C1 segment of cervical spinal cord (tissue), 14 donors: ENCODE measurements at places on chromosomes 4 and X.

GRCh38 chrX:30831082-30831481 lies 58.0 kb downstream of the TAB3 start:
- no peak for DNase-seq

DNA sequence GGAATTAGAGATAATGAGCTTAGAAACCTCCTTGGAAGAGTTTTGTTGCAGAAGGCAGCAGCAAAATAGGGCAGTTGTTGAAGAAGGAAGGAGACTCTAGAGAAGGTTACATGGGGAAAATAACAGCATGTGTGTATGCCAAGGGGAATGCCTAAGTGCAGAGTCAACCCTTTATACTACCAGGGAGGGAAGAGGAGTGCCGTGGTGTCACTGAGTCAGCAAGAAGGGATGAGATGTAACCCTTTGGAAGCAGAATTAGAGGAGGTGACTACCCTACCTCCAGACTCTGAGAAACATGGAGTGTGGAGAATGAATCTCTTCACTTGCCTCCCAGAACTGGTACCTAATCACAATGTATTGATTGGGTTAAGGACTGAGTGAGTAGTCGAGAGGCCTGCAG lies 6.7 kb upstream of the GABRE start:
- no peak for DNase-seq

GRCh38 chr4:73068491-73069337 lies 802 bp downstream of the COX18 start:
- no peak for DNase-seq

DNA sequence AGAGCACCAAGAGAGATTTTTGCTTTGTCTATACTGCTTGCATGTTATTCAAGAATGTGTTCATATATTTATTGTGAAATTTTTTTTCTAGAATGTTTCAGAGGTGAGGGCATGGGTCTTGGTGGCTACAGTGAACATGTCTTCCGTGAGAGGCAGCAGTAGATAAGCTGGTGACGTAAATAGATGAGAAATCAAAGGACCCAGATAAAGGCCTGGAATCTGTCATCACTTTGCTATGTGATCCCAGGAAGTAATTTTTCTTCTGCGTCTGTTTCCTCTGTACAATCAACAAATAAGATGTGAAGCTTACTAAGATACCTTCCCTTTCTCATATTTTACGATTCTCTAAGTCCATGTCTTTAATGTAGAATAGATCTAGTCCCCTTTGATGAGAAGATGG lies 129.1 kb downstream of the COL4A6 start:
- DNase-seq = no peak

- no peak for DNase-seq
These were observed 94.7 kb upstream of the CXXC4 start for GRCh38 chr4:104589264-104589868.

- DNase-seq = no peak
These were observed 5.2 kb downstream of the RAB33A start for GRCh38 chrX:130176942-130177341.

- no peak for DNase-seq
These were observed 35.6 kb downstream of the FBXW7 start for GRCh38 chr4:152500275-152500674.

DNA sequence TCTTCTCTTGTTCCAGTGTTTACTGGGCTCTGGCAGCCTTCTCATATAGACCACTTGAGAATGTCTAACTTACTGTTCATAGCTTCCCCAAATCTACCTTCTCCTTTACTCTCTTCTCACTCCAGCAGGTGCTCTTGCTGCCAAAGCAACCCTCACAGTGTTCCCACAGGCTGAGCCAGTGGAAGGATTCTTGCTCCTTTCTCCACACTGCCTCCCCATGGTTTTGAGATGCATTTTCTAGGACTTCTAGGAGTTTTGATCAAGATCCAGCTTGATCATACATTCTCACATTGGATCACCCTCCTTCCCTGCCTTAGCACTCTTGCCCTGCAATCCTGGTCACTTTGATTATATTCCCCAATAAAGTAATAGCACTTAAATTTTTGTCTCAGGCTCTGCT lies 230.8 kb downstream of the TMEM47 start:
- DNase-seq = no peak

- DNase-seq = no peak
These were observed 104.1 kb downstream of the ANOS1 start for GRCh38 chrX:8627796-8628195.

GRCh38 chrX:12423346-12423745 lies 285.1 kb downstream of the FRMPD4 start:
- no peak for DNase-seq

- DNase-seq = no peak
These were observed 15.5 kb downstream of the SLC10A7 start for GRCh38 chr4:146506272-146506671.

DNA sequence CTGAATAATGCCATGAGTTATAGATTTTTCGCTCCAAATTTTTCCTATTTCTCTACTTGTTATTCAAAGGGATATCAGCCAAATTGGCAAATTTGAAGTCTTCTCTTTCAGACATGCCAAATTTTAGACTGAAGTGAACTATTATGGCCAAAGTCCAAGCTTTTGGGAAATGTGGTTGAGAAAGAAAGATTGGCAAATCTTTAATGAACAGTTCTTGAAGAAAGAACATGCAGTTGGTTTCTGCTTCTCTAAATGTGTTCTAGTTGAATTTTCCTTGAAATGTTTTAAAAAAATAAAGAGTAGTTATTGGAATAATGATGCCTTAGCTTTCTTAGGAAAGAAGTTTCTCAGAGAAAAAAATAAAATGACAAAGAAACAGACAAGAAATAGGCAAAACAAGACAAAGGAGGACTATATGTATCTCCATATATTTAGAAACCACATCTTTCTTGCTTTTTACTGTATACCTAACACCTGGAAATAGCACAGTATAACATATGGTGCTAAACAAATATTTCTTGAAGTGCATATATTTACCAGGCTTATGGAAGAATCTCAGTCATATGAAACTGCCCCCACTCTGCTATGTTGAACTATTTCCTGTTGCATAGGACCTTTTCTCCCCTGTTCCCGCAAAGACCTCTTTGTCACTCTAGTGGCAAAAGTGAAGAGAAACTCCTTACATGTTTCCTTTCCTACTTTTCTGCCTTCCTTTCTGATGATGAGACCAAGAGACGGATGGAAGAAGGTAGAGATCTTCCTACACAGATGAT lies 250.0 kb downstream of the ARHGAP24 start:
- DNase-seq = no peak

- DNase-seq = no peak
These were observed 3.8 kb downstream of the ARHGEF38 start for GRCh38 chr4:105556206-105556605.

- DNase-seq = no peak
These were observed 67.1 kb downstream of the CC2D2A start for GRCh38 chr4:15536552-15537499.

DNA sequence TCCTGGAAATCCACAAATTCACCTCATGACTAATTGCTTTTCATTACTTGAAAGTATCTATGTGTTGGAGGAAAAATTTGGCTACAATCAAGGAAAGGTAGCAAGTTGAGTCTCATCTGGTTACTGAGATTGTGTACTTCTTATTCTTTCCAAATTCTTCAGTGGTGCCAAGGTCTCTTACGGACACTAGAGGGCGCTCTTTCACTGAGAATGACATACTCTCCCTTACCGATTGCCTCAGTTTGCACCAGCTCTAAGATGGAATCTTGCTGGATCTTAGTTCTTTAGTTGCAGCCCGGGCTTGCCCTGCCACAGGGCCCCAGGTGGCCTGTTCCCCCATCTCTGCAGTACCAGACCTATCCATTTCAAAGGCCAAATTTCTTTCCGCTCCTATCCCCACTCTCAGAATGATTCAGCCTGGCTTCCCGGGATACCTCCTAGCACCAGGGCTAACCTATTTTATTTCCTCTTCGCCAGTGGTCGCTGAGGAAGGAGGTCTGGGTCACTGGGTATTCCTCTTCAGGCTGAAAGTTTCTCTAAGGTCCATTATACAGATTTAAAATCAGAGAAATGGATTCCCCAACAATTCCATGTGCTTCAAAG lies 24.6 kb upstream of the GPR50 start:
- DNase-seq = no peak

GRCh38 chrX:22063284-22063683 lies 31.2 kb downstream of the PHEX start:
- no peak for DNase-seq

DNA sequence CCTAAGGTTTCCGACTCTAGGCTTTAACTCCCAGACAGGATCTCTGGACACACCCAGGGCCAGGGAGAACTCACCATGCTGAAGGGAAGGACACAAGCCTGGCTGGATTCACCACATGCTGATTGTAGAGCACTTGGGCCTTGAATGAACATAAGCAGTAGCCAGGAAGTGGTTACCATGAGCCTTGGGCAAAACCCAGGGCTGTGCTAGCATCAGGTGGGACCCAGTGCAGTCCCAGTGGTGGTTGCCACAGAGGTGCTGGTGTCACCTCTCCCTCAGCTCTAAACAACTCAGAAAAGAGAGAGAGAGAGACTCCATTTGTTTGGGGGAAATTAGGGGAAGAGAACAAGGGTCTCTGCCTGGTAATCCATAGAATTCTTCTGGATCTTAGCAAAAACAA lies 77.0 kb downstream of the KLHL13 start:
- no peak for DNase-seq

GRCh38 chrX:31433856-31434255 lies 362.0 kb upstream of the FTHL17 start:
- no peak for DNase-seq

- DNase-seq = no peak
These were observed 26.3 kb downstream of the SORCS2 start for GRCh38 chr4:7218686-7219085.

DNA sequence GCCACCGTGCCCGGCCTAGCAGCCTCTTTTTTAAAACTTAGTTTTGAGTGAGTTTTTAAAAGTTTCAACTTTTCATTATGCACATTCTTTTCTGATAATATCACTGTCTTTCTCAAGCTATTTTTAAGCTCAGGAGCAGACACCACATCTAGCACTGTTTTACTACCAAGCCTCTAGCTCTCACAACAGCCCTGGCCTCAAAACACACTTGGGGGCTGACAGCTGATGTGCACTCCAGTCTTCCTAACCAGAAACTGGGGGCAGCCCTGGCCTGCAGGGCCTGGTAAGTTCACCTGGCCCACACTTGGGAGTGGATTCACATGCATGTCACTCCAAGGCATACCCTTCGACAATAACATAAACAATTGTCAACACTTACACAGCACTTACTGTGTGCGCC lies 34.0 kb downstream of the CENPU start:
- no peak for DNase-seq

DNA sequence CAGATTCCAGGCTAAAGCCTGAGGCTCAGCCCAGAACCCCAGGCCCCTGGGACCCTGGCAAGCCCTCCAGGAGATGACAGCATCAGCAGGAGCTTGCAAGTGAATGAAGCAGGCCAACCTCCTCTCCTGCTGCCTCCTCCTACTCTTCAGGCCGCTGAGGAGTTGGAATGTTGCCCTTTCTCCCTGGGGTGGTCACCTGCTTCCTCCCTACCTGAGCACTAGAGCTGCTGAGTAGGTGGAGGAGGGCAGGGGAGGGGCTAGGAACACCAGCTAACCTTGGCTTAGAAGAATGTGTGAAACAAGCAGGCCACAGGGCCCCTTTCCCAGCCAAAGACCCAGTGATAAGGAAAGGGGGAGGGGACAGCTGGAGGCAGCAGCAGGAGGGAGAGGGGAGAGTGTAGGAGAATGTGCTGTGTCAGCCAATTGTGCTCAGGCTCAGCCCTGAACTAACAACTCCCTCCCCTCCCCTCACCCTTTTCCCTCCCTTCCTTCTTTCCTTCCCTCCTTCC lies 58.0 kb downstream of the PJA1 start:
- DNase-seq = no peak

- DNase-seq = no peak
These were observed 64.7 kb upstream of the TNIP3 start for GRCh38 chr4:121228848-121229247.

- no peak for DNase-seq
These were observed 8.0 kb downstream of the CETN2 start for GRCh38 chrX:152822383-152823086.

DNA sequence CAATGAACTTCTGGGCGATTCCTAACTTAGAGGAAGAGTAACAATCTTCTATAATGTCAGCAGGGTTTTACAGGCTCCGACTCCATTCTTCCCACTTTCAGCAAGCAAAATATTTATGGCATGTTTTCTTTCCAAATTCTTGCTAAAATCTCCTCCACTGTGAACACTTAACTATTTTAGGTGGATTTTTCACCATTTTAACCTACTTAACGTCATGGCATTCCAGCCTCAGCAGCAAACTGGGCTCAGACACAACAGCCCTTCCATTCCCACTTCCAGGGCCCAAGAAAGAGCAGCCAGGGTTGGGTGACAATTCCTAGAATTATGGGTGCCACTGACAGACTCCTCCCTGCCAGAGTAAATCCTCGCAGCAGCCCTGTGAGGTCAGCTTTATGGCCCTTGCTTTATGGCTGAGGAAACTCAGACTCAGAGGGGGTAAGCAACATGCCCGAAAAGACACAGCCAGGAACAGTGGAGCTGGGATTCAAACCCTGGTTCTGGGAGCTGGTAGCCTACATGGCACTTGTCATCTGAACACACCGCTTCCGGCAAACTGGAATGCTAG lies 112.8 kb upstream of the MAP3K15 start:
- DNase-seq = no peak

- DNase-seq = no peak
These were observed at the start of gene PPP2R3B for GRCh38 chrX:386768-387575. Gene PPP2R3B (minus strand): TSS chrX:386907. CDS start chrX:386691, 216 bp downstream.

DNA sequence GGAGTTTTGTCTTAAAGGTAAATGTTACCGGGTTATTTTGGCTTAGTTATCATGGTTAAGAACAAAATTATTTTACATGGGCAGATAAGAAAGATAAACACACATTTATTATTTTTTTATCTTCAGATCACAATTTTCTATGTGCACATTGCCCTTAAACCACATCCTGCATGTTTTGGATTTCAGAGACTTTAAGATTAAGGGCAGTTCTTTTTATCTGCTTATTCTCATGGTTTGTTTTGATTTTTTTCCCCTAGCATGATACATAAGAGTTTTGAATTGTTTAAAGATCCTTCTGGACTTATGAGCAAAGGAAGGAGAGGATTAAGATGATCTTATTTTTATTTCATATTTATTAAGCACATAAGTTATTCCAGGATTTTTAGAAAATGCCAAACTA lies 190.1 kb upstream of the BMP3 start:
- DNase-seq = no peak

- DNase-seq = no peak
These were observed 52.7 kb downstream of the PPP3CA start for GRCh38 chr4:101294597-101294996.

GRCh38 chrX:126770179-126770578 lies 49.4 kb upstream of the PRR32 start:
- DNase-seq = no peak
